GM18507 (cell line): ENCODE measurements at places on chromosomes 1 and 21.
A peak's percentile ranks its signal among the peaks of the same experiment; 100 is the strongest.

DNA sequence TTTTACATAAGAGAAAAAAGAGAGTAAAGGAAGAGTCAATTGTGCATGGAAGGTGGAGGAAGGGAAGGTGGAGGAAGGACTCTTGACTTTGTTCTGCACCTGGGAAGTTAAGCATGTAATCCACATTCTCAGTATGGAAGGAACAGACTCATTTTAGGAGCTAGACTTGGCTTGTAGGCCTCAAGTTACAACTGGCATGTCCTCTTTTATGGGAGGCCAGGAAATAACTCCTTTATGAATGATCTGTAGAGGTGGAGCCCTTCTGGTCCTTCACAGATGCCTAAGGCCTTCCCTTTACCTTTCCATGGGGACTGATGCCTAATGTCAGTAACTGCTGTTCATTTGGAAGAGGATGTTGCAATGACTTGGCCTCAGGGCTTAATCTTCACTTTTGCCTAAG, 29.4 kb upstream of the CCSAP start:
- no peak for DNase-seq

GRCh38 chr1:13892198-13892597, 192.2 kb downstream of the PRDM2 start:
- DNase-seq = no peak

DNA sequence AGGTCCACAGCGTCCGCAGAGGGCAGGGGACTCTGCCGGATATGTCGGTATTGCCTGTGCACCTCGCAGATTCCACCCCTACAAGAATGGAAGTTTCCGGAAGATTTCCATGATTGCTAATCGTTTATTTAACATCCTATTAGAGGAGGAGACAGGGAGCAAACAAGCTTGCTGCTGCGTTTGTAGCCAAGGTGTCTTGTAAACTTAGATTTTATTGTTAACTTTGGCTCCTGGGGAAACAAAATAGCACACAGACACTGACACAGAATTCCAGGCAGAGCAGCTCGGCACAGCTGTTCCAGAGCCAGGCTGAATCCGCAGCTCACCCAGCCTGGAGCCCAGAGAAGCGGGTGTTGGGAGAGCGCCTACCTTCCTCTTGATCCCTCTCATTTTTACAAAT, 75.7 kb downstream of the AJAP1 start:
- DNase-seq = no peak

GRCh38 chr1:56575865-56576264, 3.5 kb downstream of the PLPP3 start:
- no peak for DNase-seq

GRCh38 chr1:68347415-68347814, 102.3 kb downstream of the RPE65 start:
- DNase-seq = peak; percentile 8

DNA sequence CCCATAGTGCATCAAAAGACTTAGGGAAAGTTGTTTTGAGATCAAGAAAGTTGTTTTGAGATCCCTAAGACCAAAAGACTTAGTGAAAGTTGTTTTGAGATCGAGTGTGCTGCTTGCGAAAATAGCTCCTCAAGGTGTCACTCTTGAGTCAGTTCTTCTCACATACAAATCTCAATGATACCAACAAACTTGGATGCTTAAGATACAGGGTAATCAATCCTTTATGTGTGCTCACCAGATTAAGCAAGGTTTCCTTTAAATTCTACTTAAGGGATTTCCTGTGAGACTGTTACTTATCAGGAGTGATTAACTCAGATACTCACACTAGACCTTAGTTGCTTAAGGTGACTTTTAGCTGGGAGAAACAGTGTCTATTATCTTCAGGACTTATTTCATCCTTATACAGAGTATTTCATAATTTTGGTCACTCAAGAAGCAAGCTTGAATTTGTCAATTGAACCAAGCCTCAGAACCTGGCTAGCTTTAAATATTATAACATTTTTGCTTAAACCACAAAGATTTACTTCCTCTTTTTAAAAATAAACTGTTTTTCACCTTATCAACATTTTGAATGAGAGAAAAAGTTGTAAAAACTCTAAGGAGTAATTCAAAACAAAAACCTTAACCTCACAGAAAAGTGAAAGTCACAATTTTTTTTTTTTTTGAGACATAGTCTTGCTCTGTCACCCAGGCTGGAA, 8.0 kb upstream of the RLF start:
- DNase-seq = no peak

DNA sequence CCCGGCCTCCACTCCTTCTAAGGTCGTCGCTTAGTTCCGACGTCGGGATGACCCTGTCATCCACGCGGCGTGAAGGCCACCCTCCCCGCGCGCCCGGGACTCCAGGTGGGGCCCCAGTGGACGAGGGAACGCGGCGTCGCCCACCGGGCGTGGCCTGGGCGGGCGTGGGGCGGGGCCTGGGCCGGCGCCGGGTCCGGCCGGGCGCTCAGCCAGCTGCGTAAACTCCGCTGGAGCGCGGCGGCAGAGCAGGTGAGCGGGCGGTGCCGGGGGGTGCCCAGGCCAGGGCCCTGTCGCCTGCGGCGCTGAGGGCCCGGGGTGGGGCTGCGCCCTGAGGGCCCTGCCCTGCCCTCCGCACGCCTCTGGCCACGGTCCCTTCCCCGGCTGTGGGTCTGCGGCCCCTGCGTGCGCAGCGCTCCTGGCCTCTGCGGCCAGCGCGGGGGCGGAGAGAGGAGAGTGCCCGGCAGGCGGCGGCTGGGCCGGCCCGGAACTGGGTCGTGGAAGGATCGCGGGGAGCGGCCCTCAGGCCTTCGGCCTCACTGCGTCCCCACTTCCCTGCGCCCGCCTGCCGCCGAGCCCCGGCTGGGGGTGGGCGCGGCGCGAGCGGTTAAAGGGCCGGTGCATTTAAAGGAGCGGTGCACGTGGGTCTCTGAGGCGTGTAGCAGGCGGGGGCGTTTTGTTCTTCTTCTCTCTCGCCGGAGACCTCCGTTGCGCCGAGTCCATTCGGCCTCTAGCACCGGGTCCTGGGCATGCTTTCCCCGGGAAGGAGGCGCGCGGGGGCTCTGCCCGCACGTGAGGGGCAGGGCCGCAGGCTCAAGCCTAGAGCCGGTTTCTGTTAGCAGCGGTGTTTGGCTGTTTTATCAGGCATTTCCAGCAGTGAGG, at the start of gene PSEN2:
TSS of gene PSEN2 (plus strand) at position 216 of the 879 bp plus-strand sequence. CDS start 11,292 bp downstream, outside the sequence.
- peak; percentile 70 for DNase-seq

GRCh38 chr1:43711524-43712386, 4.4 kb downstream of the ST3GAL3 start:
- DNase-seq = no peak

GRCh38 chr1:36880155-36881067, 153.9 kb downstream of the GRIK3 start:
- DNase-seq = no peak

- no peak for DNase-seq
Measured at GRCh38 chr1:240967070-240967724, 355.2 kb upstream of the GREM2 start.

GRCh38 chr1:10510520-10511493, 36.1 kb downstream of the PEX14 start:
- DNase-seq = peak; percentile 68

- no peak for DNase-seq
Measured at GRCh38 chr1:244735404-244735803, 82.5 kb downstream of the DESI2 start.

DNA sequence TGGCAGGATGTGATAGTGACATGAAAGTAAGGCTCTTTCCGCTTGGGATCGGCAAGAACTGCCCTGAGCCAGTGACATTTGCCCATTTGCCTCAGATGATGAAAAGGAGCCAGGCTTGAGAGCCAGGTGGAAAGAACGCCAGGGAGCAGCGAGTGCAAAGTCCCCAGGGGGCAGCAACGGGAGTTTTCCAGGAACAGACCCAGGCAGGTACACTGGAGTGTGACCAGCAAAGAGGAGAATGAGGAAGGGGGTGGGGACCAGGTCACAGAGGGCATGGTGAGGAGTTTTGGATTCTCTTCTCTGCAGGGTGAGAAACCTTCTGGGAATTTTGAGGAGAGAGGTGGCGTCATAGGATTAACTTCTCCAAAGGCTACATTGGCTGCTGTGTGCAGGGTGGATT, 10.8 kb upstream of the ETS2 start:
- DNase-seq = no peak

DNA sequence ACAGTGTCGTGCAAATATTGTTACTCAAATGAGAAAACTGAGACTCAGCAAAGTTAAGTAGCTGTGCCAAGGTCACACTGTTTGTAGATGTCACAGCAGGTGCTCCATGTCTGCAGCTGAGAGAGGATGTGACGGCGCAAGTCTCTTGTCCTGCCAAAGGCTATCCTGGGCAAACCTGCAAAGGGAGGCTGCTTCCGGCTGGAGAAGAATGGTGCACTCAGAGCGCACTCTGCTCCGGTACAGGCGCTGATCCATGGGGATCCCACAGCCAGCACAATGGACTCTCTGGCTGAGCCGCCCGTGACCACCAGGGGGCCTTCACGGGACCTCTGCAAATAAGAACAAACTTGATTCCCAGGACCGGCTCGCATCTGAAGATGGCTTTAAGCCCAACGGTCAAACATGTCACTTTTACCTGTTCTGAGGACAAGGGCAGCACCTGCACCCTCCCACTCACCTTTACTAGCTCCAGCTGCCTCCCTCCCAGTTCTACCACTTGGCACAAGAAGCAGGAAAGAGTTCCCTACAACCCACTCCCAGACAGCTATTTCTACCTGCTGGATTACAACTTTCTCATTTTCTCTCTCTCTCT, 21.9 kb downstream of the RD3 start:
- no peak for DNase-seq

- no peak for DNase-seq
Measured at GRCh38 chr1:92929461-92929860, 31.8 kb downstream of the DIPK1A start.

GRCh38 chr21:45079351-45079750, 5.0 kb downstream of the ADARB1 start:
- no peak for DNase-seq

- no peak for DNase-seq
Measured at GRCh38 chr1:13679651-13680050, 20.3 kb upstream of the PRDM2 start.

- no peak for DNase-seq
Measured at GRCh38 chr1:210233495-210234328, 1.1 kb downstream of the SERTAD4 start.

- DNase-seq = no peak
Measured at GRCh38 chr1:201771466-201771865, 57.5 kb upstream of the IPO9 start.

DNA sequence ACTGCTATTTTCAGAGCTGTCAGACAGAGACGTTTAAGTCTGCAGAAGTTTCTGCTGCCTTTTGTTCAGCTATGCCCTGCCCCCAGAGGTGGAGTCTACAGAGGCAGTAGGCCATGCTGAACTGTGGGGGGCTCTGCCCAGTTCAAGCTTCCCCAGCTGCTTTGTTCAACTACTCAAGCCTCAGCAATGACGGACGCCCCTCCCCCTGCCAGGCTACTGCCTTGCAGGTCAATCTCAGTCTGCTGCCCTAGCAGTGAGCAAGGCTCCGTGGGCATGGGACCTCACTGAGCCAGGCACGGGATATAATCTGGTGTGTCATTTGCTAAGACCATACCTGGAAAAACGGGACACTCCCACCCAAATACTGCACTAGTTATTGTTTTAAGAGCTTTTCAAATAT, 219.7 kb downstream of the BRINP3 start:
- DNase-seq = no peak

GRCh38 chr1:88697503-88697902, 13.4 kb downstream of the PKN2 start:
- DNase-seq = no peak

GRCh38 chr1:62588000-62588399, 9.3 kb upstream of the ANGPTL3 start:
- DNase-seq = no peak

GRCh38 chr1:214422137-214422671, 129.2 kb downstream of the PTPN14 start:
- DNase-seq = no peak

- no peak for DNase-seq
Measured at GRCh38 chr1:183034682-183035081, 11.5 kb downstream of the LAMC1 start.

GRCh38 chr21:16568661-16569060, 838.9 kb downstream of the USP25 start:
- no peak for DNase-seq

GRCh38 chr1:156673387-156674121, 3.7 kb downstream of the NES start:
- no peak for DNase-seq

- peak; percentile 56 for DNase-seq
Measured at GRCh38 chr1:201792534-201793305, 36.2 kb upstream of the IPO9 start.

DNA sequence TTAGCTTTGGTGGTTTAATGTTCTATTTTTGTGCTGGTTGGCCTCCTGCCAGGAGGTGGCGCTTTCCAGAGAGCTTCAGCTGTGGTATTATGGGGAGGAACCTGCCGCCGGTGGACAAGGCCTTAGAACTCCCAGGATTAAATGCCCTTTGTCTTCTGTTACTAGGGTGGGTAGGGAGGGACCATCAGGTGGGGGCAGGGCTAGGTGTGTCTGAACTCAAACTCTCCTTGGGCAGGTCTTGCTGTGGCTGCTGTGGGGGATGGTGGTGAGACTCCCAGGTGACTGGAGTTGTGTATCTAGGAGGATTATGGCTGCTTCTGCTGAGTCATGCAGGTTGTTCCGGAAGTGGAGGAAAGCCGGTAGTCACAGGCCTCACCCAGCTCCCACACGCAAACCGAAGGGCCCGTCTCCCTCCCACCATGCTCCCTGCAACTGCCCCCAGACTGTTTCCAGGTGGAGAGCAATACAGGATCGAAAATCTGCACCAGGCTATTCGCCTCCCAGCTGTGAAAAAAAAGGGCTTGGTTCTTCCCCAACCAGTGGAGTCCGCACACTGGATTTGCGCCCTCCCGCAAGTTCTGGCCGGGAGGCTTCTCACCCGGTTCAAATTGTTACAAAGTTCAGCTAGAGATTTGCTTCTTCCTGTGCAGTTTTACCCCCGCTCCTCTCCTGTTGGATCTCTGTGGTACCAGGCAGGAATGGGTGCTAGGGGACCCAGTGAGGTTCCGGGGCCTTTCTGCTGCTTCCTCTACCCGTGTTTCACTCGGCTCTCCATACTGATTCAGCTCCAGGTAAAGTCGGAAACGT, 220.5 kb downstream of the CENPF start:
- no peak for DNase-seq

DNA sequence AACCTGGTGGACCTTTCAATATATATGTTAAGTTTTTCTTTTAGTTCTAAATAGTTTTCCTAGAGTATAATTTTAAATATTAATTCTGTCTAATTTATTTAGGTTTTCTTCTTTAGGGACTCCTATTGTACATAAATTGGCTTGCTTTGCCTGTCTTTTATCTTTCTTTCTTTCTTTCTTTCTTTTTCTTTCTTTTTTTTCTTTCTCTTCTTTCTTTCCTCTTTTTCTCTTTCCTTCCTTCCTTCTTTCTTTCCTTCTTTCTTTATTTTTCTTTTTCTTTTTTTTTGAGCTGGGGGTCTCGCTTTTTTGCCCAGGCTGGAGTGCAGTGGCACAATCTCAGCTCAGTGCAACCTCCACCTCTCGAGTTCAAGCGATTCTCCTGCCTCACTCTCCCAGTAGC, 35.2 kb downstream of the ZSCAN20 start:
- no peak for DNase-seq
